Epithelial cell of prostate (primary cell): ENCODE measurements at places on chromosomes 5 and 9.

DNA sequence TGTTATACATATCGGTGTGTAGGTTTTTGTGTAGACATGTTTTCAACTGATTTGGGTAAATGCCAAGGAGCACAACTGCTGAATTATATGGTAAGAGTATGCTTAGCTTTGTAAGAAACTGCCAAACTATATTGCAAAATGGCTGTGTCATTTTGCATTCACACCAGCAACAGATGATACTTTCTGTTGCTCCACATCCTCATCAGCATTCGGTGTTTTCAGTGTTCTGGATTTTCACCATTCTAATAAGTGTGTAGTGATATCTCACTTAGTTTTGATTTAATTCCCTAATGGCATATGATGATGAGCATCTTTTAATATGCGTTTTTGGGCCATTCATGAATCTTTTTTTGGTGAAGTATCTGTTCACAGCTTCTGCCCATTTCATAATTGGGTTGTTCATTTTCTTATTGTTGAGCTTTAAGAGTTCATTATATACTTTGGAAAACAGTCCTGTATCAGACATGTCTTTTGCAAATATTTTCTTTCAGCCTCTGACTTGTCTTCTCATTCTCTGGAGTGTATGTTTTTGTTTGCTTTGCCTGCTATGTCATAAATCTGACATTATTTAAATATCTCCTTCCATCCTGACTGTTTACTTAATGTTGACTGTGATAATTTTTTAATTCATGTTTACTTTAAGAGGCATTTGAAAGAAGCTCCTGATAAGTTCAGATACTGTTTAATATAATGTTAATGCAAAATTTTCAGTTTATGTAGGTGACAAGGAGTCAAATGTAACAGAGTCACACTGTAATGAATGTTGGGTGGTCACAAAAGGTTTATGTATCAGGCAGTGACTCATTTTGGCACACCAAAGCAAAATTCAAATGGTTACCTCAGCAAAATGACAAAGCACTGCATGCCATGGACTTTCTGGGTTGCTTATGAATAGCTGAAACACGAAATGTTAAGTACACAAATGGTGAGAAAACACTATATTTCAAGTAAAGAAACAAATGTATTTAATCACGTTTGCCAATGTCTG, 181.1 kb upstream of the DAB2 start:
- no peak for DNase-seq

GRCh38 chr9:108182950-108183381, 672.8 kb downstream of the ACTL7B start:
- no peak for DNase-seq

GRCh38 chr9:34318163-34318790, 10.8 kb downstream of the KIF24 start:
- no peak for DNase-seq

DNA sequence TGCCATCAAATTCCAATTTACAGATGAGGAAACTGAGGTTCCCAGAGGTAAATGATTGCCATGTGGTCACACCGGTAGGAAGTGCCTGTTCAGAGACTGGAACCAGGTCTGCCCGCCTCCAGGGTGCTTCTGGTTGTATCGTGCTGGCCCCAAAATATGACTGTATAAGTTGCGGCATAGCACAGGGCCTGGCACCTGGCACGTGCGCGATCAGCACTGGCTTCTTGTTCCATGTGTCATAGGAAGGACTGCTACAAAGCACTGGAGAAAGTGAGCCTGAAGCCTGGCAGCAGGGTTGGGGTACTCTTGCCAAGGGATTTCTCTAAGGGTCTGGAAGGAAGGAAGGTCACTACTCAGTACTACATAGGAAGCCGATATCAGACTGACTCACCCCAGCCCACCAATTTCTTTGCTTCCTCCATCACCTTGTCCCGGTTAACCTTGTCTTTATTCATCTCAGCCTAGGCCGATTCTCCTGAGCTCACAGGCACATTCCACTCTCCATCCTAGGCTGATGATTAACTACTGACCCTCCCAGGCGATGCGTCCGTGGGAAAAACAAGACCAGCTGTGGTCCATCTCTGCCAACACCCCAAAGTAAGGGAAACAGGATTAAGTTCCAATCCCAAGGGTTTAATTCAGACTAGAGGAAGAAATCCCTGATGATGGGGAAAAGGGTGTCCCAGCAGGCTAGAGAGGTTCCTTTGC, 1.8 kb downstream of the HRH2 start:
- DNase-seq, result no peak

- no peak for DNase-seq
Observed at GRCh38 chr9:129981180-129981907, 61.6 kb downstream of the FNBP1 start.

GRCh38 chr9:79686381-79687130, 114.8 kb downstream of the TLE4 start:
- DNase-seq, result no peak

DNA sequence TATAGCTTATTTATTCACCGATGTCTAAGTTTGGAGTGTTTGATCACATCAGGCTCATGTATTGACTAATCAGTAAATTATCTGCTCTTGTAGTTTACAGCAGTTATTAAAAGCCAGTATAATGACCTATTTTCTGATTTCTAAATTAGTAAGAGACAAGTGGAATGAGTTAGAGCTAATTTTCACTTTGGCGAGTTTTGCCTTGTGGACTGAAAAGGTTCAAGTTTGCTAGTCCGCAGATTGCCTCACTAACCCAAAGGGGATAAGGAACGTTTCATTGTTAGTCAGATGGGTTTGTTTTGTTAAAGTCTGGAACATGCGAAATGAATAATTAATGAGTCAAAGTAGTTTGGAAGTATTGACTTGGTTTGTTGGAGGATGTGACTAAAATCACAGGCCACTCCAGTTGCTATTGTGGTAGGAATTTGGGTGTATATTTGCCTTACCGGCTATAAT, 40.1 kb downstream of the SMARCA2 start:
- DNase-seq, result peak; percentile 6
